ENCODE measurements at places on chromosomes 1 and 21. TPM values are rescaled to one million over a fixed set of nuclear protein-coding genes. Genes with fewer than 3 reads are reported as not detected.
A peak's percentile ranks its signal among the peaks of the same experiment; 100 is the strongest.

DNA sequence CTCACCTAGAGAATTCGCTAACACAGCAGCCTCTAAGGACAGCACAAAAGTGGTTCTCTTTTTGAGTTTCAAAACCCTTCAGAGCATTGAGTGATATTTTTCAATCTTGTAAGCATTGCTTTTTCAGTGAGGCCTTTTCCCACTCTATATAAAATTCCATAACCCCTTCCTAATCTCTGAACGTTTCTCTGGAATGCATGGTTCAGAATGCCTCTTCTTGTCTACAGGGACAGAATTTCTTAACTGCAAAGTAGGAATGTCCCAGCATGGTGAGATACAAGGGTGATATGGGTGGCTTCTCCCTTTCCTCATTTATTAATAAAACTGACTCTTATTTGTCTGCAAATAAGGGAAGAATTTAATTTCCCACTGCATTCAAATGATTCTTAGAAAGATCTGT lies 377.9 kb downstream of the LTN1 start:
- DNase-seq, result no peak

GRCh38 chr1:17028662-17029188 lies 17.0 kb upstream of the ATP13A2 start:
- DNase-seq, result no peak

DNA sequence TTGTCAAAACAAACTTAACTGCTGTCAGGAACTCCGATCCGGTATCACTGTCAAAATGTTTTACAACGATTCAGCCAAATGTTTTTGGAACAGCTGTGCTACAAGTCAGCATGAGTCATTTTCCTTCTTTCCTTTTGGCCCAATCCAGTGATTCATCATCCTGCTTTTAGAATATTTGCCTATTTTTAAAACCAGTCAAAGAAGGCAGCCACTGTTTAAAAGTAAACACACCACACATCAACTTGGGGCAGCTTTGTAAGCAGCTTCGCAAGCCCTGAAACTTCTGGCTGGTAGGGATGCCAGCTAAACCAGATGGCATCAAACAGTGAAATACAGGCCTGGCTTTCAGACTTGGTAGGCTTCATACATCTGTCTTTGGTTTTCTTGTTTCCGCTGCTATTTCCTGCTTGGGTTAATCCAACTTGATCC lies 14.9 kb downstream of the MAP3K7CL start:
- DNase-seq, result no peak

- no peak for DNase-seq
Observed at GRCh38 chr1:58932859-58933598, 149.2 kb upstream of the JUN start.

Gene SLAMF8
- total RNA-seq, result not detected

DNA sequence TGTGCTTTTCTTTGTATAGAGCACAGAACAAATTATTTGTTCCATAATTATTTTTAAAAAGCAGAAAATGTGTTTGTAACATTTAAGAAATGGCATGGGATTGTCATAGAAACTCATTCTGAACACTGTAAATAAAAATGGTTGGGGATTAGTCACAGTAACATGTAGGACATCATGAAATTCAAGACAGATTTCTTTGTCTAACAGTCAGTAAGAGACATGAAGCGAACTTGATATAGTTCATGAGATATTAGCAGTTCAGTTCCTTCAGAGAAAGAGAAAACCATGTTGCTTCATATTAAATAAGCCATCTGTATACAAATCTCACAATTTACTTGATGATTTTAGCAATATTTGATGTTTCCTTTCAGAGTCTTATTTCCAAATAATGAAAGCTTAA lies 19.7 kb downstream of the NFIA start:
- no peak for DNase-seq

Gene PKLR
- total RNA-seq, result not detected

DNA sequence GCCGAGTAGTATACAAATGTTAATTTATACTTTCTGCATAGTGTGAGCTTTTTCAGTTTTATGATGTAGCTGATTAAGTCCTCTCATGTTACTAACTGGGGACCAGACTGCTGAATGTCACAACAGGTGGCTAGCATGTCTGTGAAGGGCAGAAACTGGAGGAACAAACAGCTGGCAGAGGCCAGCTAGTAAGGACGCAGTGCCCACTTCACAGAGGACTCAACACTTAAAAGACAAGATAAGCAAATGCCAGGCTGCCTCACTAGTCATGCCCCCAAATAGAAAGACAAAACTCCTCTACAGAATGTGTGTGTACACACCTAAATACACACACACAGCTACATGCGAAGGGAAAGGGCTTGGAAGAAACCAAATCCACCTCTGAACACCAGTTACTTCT lies 73.8 kb upstream of the ZNF678 start:
- no peak for DNase-seq

- DNase-seq, result no peak
Observed at GRCh38 chr1:61221642-61222041, 139.3 kb downstream of the NFIA start.

GRCh38 chr1:171800342-171800741 lies 18.9 kb downstream of the METTL13 start:
- no peak for DNase-seq

Gene KCNE2
- not detected for total RNA-seq

- DNase-seq, result peak; percentile 19
Observed at GRCh38 chr1:16082283-16083038, 9.0 kb upstream of the FAM131C start.

Gene S100A6
- 303 TPM for total RNA-seq

Gene SLC5A3
- total RNA-seq, result 5.5 TPM

Gene CSMD2
- not detected for total RNA-seq

GRCh38 chr1:205575294-205575885 lies 56.4 kb downstream of the ELK4 start:
- no peak for DNase-seq

DNA sequence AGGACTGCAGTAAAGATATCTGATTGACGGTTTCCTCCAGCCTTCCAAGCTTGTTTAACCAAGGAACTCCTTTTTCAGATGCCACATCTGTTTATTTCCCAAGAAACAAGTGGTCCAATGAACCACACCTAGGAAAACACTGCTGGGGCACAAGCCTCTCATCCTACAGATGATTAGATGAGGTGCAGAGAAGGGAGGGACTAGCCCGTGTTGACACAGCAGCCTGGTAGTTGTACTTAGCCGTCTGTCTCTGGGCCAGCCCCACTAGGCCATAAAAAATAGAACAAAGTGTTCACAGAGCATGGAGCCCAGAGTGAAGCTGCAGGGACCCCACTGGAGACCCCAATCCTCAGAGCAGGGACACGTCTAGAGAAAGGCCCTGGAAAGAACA lies 32.1 kb downstream of the LRP8 start:
- no peak for DNase-seq

DNA sequence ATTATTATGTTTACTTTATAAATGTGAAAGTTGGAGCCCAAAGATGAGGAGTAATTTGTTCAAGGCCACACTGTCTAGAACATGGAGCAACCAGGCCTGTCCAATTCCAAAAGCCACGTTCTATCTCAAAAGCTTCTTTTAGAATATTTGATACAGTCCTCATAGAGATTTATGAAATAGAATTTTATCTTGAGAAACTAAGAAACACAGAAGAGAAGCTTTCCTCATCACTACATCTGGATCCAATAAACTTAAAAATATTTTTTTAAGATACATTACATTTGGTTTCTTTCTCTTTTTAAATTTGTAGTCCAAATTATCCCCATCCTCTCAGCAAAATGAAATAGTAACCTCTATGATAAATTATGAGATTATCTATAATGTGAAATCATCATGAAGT lies 58.9 kb downstream of the DDAH1 start:
- no peak for DNase-seq

DNA sequence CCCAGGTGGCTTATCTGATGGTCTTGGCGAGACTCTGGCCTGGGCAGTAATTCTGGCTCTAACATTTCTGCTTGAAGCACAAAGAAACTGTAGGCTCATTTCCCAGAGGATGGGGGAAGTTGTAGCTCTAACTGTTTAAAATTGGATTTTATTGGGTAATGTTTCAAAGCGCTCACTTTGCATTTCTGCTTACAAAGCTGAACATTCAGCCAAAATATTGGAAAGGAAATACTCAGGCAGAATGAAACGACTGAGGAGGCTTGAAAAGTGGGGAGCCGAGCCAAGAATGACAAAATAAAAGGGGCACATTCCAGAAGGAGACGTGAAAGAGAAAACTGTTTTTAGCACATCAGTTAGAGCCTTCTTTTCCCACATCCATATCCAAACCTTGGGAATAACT lies 202.6 kb downstream of the GRIK1 start:
- DNase-seq, result no peak

Gene FCAMR
- total RNA-seq, result not detected

DNA sequence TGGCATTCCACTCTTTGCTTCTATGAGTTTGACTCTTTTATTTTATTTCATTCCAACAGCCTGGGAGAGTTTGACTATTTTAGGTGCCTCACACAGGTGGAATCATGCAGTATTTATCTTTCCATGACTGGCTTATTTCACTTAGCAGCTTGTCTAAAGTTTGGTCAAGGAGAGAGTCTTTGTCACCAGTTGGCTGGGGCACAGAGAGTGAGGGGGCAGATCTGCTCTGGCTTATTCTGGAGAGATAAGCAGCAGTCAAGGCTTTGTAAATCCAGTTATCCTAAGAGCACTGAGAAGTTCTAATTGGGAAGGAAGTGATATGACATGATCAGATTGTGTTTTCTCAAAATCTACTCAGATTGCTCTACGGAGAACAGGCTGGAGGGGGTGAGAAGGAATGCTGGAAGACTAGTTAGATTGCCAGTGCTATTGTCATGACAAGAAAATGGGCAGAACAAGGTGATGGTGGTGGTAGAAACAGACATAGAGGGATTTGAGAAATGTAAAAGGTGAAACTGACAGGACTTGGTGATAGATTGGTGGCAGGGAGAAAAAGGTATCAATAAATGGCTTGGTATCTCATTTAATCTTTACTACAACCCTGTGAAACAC lies 12.1 kb upstream of the CTTNBP2NL start:
- no peak for DNase-seq

DNA sequence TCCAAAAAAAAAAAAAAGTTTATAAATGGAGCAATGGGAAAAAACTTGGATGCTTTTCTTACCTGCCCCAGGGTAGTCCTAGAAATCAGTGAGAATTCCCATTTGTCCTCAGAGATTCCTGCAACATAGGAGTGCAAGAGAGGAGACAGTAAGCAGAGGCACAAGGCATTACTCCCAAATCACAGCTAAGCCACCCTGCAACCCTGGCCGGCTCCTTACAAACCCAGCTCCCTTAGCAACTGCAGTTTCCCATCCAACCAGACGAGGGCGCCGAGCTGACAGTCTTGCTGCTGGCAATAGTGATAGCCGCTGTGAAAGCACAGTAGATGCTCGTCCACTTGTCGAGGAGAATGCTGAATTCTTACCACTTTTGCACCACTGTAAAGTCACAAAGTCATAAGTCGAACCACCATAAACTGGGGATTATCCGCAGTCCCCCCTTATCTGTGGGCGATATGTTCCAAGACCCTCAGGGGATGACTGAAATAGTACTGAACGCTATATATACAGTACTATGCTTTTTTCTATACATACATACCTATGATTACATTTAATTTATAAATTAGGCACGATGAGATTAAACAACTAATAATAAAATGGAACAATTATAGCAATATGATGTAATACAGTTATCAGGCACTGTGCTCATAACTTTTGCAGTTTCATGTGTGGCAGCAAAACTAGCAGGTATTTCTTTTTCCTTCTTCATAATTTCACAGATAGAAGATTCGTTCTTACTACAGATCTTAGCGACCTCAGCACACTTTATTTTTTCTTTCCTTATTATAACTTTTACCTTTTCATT lies 6.0 kb upstream of the PITHD1 start:
- DNase-seq, result peak; percentile 69

Gene CR1
- total RNA-seq, result 28.3 TPM

DNA sequence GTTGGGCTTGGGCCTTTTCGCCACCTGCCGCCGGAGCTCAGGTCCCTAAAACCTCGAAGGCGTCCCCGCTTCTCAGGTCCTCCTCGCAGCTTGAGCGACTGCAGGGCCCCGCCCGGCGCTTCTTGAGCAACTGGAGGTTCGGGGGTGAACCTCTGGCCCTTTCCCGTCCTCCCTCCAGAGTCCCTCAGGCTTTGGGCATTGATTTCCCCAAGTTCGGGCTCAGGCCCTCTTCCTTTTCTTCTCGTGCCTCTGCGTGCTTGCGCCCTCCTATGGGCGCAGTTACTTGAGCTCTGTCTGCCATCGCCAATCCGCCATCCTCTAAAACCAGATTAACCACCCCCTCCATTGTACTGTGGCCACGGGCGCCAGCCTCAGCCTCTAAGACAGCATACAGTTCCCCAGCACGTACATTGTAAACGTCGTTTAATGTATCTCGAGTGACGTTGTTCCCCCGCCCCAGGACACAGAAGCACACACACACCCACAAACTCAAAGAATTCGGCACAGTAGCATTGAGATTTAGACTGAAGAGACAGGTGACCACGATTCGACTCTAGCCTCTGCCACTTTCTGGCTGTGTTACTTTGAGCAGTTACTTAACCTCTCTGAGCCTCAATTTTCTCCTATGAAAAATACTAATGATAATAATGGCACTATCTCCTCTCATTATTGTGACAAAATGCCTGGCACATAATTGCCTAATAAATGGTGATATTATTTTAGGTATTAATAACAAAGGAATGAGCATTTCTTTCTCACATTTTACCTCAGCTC lies 22.6 kb downstream of the BTG2 start:
- DNase-seq, result peak; percentile 69

DNA sequence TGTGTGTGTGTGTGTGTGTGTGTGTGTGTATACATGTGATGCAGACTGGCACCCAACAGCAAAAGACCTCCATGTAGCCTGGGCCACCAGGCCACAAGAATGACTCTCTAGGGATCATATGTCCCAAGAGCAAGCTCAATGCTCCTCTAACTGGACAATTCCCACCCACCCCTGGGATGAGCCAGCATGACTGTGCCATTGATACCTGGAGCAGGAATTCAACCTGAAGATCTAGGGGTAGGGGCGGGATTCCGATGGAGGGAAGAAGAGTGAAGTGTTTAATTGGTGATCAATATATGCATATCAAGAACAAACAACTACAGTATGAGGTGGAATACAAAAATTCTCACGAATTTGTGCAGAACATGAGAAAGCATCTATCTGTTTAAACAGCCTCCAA lies 136.2 kb downstream of the PSMG1 start:
- no peak for DNase-seq

Gene CSF1
- total RNA-seq, result 20.3 TPM

DNA sequence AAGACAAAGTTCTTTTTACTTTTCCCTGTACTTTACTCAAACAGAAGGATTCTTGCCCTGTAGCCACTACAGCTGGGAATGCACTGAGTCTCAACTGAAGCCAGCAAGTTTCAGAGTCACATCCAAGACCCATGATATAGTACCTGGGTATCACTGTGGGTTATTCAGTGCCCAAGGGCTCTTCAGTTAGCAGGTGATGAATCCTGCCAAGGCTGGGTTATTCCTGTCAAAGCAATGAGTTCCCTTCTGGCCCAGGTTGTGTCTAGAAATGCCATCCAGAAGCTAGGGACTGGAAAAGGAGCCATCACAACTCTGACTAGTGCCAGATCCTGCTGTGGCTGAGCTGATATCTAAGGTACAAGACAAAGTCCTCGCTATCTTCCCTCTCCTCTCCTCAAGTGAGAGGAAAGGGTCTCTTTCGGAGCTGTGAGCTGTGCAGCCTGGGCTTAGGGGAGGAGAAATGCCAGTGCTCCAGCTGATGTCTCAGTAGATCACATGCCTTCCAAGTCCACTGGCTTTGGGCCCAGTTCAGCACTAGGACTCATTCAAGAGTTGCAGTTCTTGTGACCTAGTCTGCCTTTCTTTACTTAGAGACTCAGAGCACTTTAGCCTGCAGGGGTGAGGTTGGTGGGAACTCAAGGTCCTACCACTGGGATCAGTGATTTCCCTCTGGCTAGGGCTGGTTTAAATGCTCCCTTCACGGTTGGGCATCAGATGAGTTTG lies 369.4 kb downstream of the TBX15 start:
- DNase-seq, result no peak

GRCh38 chr1:115706587-115707425 lies 61.7 kb downstream of the CASQ2 start:
- no peak for DNase-seq

Gene CYP4A11
- not detected for total RNA-seq

Gene SLC5A9
- total RNA-seq, result not detected
